ENCODE measurements at places on chromosomes 11 and 22.
A peak's percentile ranks its signal among the peaks of the same experiment; 100 is the strongest.

- no peak for DNase-seq
Measured at GRCh38 chr11:35852056-35852455, 91.8 kb upstream of the LDLRAD3 start.

- DNase-seq: no peak
Measured at GRCh38 chr22:38832005-38832978, 11.5 kb downstream of the NPTXR start.

GRCh38 chr11:69215784-69216415 is 60.2 kb downstream of the SMIM38 start:
- DNase-seq: no peak

- no peak for DNase-seq
Measured at GRCh38 chr22:30348404-30348803, 8.3 kb downstream of the SF3A1 start.

GRCh38 chr11:13386567-13386966 is 76.5 kb downstream of the BTBD10 start:
- no peak for DNase-seq

DNA sequence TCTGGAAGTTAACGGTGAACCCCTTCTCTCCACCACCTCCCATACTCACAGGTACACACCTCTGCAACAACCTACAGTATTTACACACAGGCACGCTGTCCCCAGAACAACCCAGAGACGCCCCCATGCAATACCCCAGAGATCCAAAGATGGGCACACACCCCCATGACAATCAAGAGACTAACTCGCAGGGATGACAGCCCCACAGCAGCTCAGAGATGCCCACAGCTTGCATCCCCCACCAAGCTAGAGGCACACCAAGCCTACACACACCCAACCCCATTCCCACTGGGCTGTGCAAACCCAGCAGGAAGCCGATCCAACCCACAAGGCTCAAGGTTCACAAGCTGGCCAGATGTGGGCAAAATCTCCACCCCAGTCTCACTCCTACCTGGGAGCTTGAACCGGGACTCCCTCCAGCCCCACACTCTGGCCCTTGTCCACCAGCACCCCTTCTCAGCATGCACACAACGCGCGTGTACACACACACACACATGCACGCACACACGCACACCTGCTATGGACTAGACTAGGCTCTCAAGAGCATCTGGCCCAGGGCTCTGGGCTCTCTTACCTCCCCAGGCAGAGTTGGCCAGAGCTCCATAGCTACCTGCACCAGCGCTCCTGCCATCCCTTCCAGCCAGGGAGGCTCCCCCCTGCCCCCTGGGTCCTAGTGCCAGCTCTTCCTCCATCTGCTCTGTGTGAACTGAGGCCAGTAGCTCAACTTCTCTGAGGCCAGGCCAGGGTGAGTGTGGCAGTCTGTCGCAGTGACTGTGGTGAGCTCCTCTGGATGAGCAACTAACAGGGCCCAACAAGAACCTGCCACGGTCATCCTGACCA is 11.5 kb downstream of the STARD10 start:
- DNase-seq: peak; percentile 69

DNA sequence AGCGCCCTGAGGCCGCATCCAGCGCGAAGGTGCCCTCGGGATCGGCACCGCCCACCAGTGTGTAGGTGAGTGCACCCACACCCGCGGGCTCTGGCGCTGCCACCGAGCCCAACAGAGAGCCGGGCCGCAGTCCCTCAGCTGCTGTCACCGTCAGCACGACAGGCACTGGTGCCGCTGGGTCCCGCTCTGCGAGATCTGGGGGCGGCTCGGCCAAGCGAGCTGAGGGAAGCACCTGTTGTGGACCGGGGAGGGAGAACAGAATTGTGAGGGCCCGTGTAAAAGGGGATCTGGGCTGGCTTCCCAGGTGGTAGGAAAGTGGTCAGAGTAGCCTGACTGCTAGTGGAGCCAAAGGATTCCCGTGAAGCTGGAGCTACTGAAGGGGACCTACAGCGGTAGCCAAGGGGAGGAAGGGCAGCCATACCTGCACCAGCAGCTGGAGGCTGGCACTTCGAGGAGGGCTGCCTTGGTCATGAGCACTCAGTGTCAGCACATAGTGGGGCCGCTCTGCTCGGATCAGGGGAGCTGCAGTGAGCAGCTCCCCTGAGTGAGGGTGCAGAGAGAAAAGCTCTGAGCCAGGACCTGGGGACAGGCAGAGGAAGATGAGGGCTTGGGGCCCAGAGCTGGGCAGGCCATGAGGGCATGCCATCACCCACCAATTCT is 11.5 kb upstream of the TPP1 start:
- DNase-seq: no peak

GRCh38 chr11:11982975-11983374 is 25.5 kb downstream of the DKK3 start:
- no peak for DNase-seq

DNA sequence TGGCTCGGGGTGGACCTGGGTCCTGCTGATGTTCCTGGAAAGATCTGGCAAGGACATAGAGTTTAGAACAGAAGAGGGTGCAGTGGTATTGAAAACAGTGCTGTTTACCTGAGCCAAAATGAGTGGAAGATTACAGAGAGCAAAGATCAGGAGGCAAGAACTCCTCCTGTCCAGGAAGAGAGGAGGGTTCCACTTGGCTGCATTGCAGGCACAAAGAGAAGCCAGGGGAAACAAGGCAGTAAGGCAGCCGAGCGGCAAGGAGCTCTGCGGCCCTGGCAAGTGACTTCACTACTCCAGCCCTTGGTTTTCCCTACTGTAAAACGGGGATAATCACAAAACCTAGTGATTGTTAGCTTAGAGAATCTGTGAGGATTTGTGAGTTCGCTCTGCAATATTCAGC is 3.7 kb upstream of the PACSIN2 start:
- DNase-seq: no peak

- DNase-seq: peak; percentile 96
Measured at GRCh38 chr11:61891331-61892084, at the start of gene FADS3. FADS3 (minus strand) TSS chr11:61891545; CDS start chr11:61891381, 164 bp downstream.

DNA sequence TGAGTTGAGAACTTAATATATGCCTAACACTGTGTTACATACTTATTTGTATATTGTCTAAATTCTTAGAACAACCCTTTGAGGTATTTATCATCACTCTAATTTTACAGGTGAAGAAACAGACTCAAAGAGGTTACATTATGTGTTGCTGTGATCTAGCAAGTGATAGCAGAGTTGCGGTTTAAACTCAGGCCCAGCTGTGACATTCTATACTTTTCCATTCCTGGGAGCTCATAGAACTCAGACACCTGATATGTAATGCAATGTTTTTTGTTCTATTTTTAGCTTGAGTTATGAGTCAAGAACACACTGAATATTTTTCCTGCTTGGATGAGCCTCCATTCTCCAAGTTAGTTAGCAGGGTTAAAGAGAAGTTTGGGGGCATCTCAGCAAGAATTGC is 449.7 kb upstream of the DDI1 start:
- no peak for DNase-seq

GRCh38 chr11:117905524-117905923 is 23.7 kb downstream of the TMPRSS13 start:
- no peak for DNase-seq

DNA sequence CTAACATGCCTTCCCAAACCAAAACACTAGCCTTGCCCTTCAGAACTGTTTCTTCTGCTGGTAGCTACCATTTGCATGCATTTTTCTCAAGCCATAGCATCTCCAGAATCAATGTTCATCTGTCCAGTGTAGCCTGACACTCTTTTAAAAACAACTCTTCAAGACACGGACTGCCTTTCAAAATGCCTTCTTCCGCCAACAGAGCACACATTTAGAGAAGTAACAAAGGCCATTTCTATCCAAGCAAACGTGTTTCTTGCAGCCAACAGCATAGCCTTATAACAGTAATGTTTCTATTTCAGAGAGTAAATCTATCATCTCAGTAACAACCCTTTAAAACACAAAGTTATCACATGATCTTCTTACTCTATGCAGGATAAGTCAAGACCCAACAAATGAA is 143.3 kb upstream of the MTMR2 start:
- DNase-seq: no peak

DNA sequence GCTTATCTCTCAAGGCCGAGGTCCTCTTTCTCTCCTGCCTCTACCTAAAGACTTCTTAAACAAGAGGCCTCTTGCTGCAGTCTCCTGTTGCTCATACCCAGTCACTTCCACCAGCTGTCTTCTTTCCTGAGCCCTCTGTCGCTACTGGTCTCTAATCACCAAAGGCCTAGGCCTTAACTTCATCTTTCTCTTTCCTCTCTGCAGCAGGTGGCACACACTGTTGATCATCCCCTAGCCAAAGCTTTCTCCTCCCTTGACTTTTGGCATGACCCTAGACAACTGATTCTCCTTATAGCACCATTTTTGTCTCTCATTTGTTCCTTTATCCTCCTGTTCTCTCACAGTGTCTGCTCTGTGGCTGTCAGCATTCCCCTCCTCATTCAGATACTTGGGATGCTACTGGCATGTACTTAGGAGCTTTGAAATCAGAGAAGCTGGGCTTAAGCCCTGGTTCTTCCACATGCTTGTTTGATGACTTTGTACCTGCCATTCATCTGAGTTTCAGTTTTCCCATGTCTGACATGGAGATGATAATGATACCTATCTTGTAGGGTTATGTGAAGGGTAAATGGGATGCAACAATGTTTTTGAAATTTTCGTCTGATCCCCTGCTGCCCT is 22.4 kb downstream of the ENDOD1 start:
- no peak for DNase-seq

- no peak for DNase-seq
Measured at GRCh38 chr11:126636911-126637794, 281.7 kb downstream of the ST3GAL4 start.

- DNase-seq: peak; percentile 60
Measured at GRCh38 chr11:86395061-86395551, 20.4 kb downstream of the CCDC81 start.

GRCh38 chr22:27139935-27140511 is 482.6 kb downstream of the MIAT start:
- no peak for DNase-seq

- DNase-seq: no peak
Measured at GRCh38 chr11:64096835-64097234, 61.1 kb downstream of the FLRT1 start.

GRCh38 chr22:20238901-20239675 is 29.0 kb downstream of the RTN4R start:
- DNase-seq: no peak

- peak; percentile 97 for DNase-seq
Measured at GRCh38 chr11:106176817-106177216, 99.4 kb downstream of the AASDHPPT start.

DNA sequence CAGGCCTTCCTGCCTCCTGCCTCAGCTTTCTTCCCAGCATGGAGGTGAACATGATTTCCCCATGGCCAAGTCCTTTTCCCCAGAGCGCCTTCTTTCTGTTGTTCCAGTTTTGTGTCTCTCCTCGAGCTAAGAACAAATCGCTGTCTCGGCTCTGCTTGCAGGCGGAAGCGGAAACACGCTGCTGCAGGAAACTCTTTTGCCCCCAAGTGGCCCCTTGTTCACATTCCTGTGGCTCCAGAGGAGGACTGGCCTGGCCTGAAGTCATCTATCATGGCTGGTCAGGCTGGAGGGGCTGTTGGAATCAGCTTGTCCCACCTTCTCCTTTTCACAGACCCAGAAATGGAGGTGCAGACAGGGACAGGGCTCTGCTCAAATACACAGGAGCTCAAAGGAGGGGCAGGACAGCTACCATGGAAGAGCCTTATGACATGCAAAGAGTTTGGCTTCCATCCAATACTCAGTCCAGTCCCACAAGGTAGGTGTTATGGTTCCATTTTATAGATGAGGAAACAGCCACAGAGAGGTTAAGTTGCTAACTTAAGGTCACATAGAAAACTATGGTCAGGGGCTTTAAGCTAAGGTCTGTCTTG is 182.2 kb upstream of the SYT13 start:
- DNase-seq: no peak

GRCh38 chr11:123451183-123451781 is 21.2 kb downstream of the GRAMD1B start:
- DNase-seq: no peak

- DNase-seq: no peak
Measured at GRCh38 chr11:5102246-5102645, 32.9 kb downstream of the OR52E1 start.

DNA sequence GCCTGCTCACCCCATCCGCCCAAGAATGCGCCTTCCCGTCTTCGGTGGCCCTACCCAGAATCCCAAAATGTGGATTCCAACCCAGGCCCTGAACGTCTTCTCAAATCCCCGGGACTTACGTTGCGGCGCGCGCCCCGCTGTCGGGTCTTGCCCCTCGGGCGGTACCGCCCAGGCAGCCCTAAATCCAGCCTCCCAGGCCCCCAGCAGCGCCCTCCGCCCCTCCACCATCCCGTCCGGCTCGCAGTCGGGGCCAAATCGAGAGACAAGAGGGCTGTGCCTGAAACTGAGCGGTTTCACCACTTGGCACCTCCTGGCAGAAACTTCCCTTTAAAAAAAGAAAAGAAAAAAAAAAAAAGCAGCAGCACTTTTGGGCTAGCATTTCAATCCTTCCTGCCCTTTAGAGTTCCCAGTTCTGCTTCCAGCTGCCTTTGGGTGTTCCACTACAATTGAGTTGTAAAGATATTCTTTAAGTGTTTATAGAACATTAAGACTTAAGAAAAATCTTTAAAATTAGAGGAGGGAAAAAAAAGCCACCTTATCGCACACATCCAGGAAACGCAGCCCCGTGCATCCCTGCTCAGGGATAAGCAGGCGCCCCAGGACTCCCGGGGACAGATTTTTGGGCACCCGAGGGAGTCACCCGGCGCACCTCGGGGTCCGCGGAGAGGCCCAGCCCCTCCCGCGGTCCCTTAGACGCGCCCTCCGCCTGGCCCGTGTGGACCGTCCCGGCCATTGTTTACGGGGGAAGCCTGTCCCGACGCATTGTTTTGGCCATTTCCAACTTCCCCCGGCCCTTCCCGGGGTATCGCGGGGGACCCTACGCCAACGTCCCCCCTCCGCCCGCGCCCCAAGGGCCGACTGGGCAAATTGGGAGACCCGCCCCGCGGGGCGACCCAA is 57.6 kb downstream of the KCNJ4 start:
- peak; percentile 29 for DNase-seq
